ENCODE measurements at places on chromosomes 5 and 9. TPM values are rescaled to one million over a fixed set of nuclear protein-coding genes. Genes with fewer than 3 reads are reported as not detected.

Gene MARCOL
- total RNA-seq: not detected

Gene ORM1
- total RNA-seq: 1.2 TPM

Gene KCNN2
- 8.0 TPM for total RNA-seq

Gene CD74
- total RNA-seq: 263 TPM

Gene PRDM9
- total RNA-seq: not detected

Gene ST8SIA4
- total RNA-seq: 2.9 TPM

Gene C1QTNF2
- total RNA-seq: 1.6 TPM

Gene CDH18
- total RNA-seq: not detected

Gene PLAA
- 28.5 TPM for total RNA-seq

Gene CDH9
- not detected for total RNA-seq

- no peak for DNase-seq
Observed at GRCh38 chr5:104909803-104910202, 1347.2 kb upstream of the NUDT12 start.

GRCh38 chr5:33928283-33928682 lies 7.9 kb upstream of the RXFP3 start:
- DNase-seq: no peak

GRCh38 chr5:108801776-108802175 lies 54.1 kb downstream of the FER start:
- DNase-seq: no peak

DNA sequence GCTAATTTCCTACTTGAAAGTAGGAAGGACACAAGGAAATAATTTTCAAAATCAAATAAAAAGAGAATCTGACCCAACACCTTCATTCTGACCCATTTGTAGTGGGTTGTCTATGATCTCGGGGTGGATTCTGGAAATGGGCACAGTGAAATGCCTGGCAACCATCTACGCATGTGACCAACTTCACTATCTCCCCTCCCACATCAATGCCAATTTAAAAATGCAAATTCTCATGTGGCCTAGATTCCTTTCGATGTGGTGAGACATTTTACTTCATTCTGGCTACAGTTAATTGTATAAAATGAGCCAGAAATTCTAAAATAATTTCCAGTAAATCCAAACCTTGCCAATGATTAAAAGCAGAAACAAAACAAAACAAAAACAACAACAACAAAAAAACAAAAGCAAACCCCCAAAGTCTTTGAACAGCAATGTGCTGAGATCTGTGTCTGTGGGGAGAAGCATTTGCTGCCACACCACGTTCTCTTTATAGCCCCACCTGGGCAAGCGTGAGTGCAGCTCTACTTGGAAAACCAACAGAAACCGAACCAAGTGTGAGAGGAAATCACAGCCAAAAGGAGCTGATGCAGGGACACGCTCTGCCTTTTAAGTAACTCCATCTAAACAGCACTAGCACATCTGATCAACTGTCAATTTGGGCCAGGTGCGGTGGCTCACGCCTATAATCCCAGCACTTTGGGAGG lies 59.0 kb downstream of the USP20 start:
- no peak for DNase-seq

DNA sequence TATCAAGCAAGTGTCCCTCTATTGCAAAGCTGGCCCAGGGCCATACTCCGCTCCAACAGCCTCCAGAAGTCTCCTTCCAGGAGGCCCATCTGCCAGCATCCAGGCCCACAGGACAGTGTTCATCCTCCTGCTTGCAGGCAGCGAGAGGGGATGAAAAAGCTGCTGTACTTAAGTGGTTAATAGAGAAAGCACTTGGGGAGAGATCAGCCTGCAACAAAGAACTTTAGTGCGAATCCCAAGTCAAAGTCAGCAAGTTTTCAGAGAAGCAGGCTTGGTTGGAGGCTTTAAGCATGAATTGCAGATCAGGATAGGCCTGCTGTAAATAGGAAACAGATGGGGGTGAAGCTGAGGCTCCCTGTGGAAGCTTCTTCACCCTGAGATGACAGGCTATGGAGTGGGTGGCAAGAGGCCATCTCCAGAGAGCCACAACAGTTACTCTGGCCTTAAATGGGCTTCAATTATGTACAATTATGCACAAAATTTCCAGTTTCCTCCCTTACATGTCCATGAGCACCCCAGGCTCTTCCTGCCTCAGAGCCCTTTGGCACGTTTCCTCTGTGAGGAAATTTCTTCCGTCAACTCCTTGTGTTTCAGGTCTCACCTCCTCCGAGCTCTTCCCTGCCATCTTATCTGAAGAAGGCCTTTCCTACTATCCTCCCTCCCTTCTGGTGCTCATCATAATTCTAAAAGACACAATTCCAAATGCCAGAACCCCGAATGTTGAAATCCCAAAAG lies 98.0 kb upstream of the NR3C1 start:
- DNase-seq: no peak
